HCEC 1CT (cell line): ENCODE measurements at places on chromosomes 5 and 9.

GRCh38 chr9:104586496-104587180, 12.6 kb downstream of the OR13C5 start:
- DNase-seq = peak; percentile 5

DNA sequence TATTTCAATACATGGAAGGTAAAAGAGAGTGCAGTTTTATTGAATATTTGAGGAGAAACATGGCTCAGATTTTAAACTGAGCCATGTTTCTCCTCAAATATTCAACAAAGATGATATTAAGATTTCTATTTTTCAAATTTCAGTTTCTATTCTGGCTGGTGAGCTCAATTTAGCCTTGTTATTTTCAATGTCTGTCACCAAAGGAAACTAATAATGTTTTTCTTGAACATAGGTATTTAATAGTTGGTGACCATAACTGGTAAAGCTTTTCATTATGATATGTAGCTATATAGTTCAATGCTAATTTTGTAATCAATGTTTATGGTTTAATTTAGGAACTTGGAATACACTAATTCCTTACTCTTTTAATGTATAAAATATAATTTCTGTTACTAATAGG, 177.4 kb downstream of the FER start:
- DNase-seq = no peak

GRCh38 chr5:171115519-171115918, 193.5 kb upstream of the TLX3 start:
- DNase-seq = no peak

GRCh38 chr5:34022121-34022705, 14.4 kb upstream of the AMACR start:
- DNase-seq = peak; percentile 15

DNA sequence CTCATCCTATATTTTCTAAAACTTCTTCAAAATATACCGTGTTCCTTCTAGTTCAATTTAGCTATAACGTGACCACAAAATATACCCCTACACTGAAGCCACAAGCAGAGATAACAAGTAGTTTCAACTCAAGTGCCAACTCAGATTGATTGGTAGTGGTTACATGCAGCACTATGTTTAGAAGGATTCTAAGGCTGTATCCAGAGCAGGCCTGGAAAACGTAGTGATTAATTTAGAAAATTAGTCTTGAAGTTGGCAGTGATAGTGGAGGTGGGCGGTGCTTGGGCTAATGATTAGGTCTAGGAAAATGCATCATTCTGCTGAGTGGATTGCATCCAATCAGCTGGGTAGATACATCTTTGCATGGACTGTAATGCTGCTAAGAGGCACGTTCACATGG, 61.5 kb downstream of the MAMDC2 start:
- DNase-seq = no peak

- DNase-seq = no peak
Measured at GRCh38 chr5:89418407-89419085, 535.6 kb upstream of the MEF2C start.

GRCh38 chr5:80625230-80625629, 29.2 kb upstream of the MSH3 start:
- no peak for DNase-seq

DNA sequence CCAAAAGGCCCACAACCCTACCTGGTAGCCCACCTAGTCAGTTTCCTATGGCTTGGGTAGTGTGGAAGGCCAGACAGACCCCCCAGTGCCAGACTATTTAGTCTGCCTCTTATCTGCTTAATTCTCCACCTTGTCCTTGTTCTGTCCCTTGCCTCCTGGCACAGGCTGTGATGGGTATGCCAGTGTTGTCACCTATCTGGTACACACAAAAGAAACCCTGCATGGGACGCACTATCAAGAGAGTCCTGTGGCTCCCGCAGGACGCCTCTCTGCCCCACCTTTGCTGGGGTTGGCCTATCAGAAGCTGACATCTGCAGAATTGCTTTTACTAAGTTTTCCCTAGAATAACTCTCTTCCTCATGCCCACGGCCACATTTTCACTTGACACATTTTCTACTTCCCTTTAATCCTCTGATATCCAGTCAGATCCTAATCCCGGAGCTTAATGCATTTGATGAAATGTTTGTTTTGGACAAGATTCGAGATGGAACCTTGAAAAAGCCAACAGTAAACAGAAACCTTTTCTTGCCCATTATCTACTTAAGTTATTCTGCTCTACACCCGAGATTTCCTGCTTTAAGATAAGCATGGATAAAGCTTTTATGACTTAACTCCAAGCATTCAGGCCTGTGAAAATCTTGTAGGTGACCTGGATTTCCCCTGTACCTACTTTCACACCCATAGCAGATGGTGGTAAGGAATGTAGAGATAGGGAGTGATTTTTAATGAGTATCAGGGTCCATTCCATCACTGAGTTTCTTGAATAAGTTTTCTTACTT, 468.5 kb downstream of the ZNF608 start:
- no peak for DNase-seq

GRCh38 chr5:119996128-119996527, 366.8 kb downstream of the FAM170A start:
- no peak for DNase-seq

GRCh38 chr5:136070486-136071285, 41.9 kb downstream of the TGFBI start:
- no peak for DNase-seq

DNA sequence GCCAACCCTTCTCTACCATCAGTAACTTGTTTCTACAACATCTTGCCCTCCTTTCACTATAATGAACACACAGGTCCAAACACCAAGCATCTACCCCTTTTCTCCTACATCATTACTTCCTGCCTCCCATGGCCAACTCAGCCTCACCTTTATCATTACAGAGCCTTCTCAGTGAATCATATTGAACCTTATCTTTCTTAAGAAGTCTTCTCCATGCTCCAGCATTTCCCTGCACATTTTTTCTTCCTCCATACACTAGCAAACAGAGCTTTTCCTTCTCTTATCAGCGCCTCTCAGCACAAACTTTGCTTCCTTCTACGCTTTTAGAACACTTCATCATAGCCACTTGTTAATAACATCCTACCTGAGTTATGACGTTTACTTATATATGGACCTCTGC, 148.2 kb downstream of the ARL15 start:
- DNase-seq = no peak

DNA sequence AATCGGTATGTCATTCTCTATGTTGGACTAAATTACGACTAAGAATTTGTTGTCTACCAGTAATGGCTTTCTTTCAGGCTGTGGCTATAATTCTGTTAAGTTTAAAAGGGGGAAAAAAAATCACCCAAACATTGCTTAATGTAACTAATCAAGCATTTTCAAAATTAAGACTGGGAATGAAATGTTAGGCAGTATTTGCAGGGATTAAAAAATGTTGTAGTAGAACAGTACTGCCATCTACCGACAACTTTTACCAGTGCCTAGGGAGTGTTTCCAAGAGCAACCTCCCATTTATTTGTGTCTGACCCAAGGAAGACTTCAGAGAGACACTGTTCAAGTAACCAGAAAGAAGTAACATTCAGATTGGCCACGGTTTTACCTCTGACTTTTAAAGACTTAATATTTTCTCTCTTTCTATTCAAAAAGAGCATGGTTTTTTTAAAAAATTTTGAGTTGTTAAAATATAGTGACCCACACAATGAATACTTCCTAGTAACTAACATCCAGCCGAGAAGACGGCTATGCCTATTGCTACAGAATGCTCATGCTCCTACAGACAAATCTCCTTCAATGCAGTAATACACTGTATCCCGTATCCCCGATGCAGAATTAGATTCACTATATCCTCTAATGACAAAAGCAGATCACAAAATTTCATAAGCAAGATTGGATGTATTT, 92.4 kb downstream of the ARL15 start:
- DNase-seq = peak; percentile 61

GRCh38 chr5:92401492-92401891, 1018.4 kb upstream of the ARRDC3 start:
- no peak for DNase-seq

GRCh38 chr5:180159756-180160155, 49.3 kb downstream of the RASGEF1C start:
- no peak for DNase-seq
